Kidney tubule cell (primary cell): ENCODE measurements at places on chromosomes 2 and 18.

- DNase-seq = peak; percentile 93
These were observed 125.7 kb downstream of the RBMS1 start for GRCh38 chr2:160367887-160368286.

- DNase-seq = peak; percentile 60
These were observed 305.5 kb downstream of the IKZF2 start for GRCh38 chr2:212845941-212846340.

DNA sequence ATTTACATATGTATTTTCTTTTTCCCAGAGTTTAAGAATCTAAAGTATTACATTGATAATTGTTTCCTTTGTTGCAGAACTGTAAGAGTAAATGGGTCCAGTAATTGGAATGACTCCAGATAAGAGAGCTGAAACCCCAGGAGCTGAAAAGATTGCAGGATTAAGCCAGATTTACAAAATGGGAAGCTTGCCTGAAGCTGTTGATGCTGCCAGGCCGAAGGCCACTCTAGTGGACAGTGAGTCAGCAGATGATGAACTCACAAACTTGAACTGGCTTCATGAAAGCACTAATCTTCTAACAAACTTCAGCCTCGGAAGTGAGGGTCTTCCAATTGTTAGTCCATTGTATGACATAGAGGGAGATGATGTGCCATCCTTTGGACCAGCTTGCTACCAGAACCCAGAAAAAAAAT lies 183.8 kb upstream of the STON1 start:
- DNase-seq = peak; percentile 42

DNA sequence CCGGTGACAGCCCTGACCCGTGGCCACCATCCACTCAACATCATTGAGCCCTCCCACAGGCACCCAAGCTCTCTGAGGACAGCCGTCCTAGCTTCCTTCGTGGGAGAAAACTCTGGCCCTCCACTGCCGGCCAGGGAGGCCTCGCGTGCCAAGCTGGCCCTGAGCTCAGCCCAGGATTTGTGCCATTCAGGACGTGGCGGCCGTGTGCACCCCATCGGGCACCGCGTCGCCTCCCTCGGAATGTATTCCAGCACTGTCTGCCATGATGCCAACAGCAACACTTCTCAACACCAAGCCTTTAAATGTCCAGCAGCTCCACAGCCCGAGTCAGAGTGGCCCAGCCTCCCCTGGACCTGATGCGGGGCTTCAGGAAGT lies 35.7 kb downstream of the ZNF516 start:
- no peak for DNase-seq

DNA sequence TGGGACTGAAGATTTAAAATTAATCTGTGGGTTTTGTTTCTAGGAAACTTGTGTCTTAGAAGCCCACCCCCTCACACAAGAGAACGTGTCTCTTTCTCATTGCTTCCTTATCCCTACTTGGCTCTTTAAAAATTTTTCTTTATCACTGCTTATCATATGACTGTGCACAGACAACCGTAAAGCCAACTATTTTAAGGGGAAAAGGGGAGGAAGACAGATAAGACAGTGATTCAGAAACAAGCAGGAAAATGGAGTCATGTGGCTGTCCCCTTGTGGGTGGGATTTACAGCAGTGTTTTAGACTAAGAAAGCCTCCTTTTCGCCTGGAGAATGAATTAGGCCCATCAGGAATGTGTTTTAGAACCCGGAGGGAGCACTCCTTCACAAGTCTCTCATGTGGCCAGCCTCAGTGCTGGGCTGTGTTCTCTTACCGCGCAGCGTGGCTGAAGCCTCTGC lies 17.6 kb downstream of the PRKCE start:
- no peak for DNase-seq

DNA sequence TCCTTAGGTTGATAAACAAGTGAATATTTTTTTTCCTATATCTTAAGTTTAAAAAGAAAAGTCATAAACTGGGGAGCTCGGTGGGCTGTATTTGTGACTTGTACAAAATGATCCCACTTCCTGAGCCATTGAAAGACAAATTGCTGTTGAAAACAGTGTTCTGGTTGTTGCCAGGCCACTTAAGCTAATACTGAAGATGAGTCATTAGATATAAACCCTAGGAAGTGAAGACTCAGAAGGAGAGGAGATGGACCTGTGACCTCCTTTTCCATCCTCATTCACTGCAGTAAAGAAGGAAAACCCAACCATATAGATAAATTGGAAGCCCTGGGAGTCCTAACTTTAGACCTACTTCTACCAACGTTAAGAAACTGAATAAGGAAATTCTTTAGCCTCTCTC lies 46.2 kb upstream of the SERPINE2 start:
- DNase-seq = peak; percentile 86

GRCh38 chr2:30655660-30656059 lies 151.6 kb downstream of the CAPN13 start:
- peak; percentile 22 for DNase-seq

- DNase-seq = peak; percentile 36
These were observed 711 bp downstream of the DOK6 start for GRCh38 chr18:69401226-69401971.

- DNase-seq = no peak
These were observed 110.8 kb downstream of the BCL11A start for GRCh38 chr2:60442608-60443007.

- DNase-seq = no peak
These were observed 96.9 kb upstream of the NEDD4L start for GRCh38 chr18:57947117-57947516.

GRCh38 chr18:25827961-25828561 lies 262.4 kb downstream of the SS18 start:
- no peak for DNase-seq

DNA sequence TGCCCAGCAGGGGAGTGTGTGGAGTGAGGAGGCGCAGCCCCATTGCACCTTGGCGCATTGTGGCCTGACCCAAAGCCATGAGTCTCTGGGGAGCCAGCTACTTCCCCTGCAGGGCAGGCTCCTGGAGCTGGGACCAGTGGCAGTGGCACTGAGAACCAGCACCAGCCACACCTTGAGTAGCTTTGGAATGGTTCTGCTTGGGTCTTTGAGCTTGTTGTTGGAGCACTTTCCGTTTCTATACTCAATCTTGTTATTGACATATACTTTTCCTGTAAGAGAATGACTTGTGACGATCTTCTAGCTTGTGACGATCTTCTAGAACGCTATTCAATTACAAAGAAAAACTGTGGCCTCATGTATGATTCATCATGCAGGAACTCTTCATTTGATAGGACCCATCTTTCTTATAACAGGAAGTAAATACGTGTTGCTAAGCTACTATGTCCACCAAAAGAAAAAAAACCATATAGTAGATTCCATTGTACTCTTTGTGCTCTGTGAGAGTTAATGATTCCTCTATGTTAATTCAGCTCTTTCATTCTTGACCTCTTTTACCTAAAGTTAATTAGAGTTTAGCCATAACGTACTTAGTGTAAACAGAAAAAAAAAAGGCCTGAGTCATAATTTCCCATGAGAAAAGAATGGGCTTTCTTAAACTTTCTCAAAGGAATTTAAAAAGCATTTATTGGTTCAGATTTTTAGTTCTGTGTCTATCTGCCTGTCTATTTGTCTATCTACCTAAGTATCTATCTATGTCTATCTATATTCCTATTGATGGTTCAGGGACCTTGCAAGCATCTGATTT lies 113.1 kb downstream of the GATA6 start:
- peak; percentile 93 for DNase-seq

- DNase-seq = no peak
These were observed 471.2 kb upstream of the HS6ST1 start for GRCh38 chr2:128789776-128790455.

GRCh38 chr18:10322435-10322834 lies 132.0 kb upstream of the APCDD1 start:
- peak; percentile 15 for DNase-seq

- DNase-seq = no peak
These were observed 242.9 kb upstream of the ID2 start for GRCh38 chr2:8438996-8439395.

DNA sequence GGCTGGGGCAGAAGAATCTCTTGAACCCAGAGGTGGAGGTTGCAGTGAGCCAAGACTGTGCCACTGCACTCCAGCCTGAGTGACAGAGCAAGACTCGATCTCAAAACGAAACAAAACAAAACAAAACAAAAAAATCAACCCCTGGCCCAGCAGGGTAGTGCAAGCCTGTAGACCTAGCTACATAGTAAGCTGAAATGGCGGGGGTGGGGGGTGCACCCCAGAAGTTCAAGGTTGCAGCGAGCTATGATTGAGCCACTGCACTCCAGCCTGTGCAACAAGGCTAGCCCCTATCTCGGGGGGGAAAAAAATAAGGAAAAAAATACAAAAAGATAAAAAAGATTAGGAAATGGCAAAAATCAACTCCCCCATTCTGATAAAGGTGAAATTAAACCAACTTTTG lies 6.4 kb downstream of the ATL2 start:
- DNase-seq = no peak
